Peyer's patch (tissue), 4 donors: ENCODE measurements at places on chromosomes 5 and 9.

GRCh38 chr9:36895744-36896260, 138.3 kb downstream of the PAX5 start:
- no peak overlapping the region for H3K27ac ChIP-seq
- no peak overlapping the region for H3K4me3 ChIP-seq
- no peaks in the 10 kb centered on the region for H3K27me3 ChIP-seq
- peak; percentile 10 for DNase-seq
- H3K36me3 ChIP-seq = no peaks in the 10 kb centered on the region
- H3K4me1 ChIP-seq = no peaks in the 10 kb centered on the region

DNA sequence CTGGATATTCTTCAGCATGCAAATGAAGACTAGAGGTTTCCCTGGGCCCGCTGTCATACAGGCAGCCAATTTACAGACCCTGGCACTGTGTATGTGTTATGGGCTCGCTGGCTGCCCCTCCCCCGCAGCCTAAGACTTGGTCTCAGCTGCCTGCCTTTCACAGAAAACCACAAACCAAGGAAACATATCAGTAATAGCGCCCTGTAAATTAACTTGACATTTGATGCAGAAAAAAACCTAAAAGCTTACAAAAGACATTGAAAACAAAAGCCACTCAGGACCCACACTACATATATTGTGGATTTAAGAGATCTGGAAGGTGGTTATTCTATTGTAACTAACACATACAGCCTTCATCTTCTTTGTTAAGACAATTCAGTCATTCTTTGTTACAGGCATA, 287.0 kb upstream of the TMEM161B start:
- H3K27ac ChIP-seq = no peak overlapping the region
- no peaks in the 10 kb centered on the region for H3K4me1 ChIP-seq
- H3K4me3 ChIP-seq = no peak overlapping the region
- no peaks in the 10 kb centered on the region for H3K27me3 ChIP-seq
- no peak for DNase-seq

- peaks cover 19% of the 10 kb centered on the region for H3K4me1 ChIP-seq
- no peaks in the 10 kb centered on the region for H3K27me3 ChIP-seq
- no peak overlapping the region for H3K4me3 ChIP-seq
- peak overlapping the region; percentile 96 for H3K27ac ChIP-seq
- no peaks in the 10 kb centered on the region for H3K36me3 ChIP-seq
Measured at GRCh38 chr9:127963359-127964064, 17.3 kb downstream of the EEIG1 start.

- no peaks in the 10 kb centered on the region for H3K4me1 ChIP-seq
- H3K27me3 ChIP-seq = no peaks in the 10 kb centered on the region
- no peaks in the 10 kb centered on the region for H3K36me3 ChIP-seq
Measured at GRCh38 chr5:119896826-119897536, 267.6 kb downstream of the FAM170A start.

GRCh38 chr9:100589582-100589981, 11.7 kb downstream of the CAVIN4 start:
- no peak for DNase-seq
- no peaks in the 10 kb centered on the region for H3K27me3 ChIP-seq
- no peak overlapping the region for H3K27ac ChIP-seq
- H3K4me3 ChIP-seq = no peak overlapping the region
- no peaks in the 10 kb centered on the region for H3K36me3 ChIP-seq
